ENCODE measurements at places on chromosomes 12 and 14.
A peak's percentile ranks its signal among the peaks of the same experiment; 100 is the strongest.

GRCh38 chr14:54643696-54644176 is 76.8 kb downstream of the SAMD4A start:
- DNase-seq, result no peak

- no peak for DNase-seq
These were observed 27.9 kb downstream of the HNRNPC start for GRCh38 chr14:21241218-21241819.

GRCh38 chr12:18296909-18297280 is 35.6 kb downstream of the PIK3C2G start:
- DNase-seq, result no peak

GRCh38 chr12:120259418-120260202 is 5.9 kb downstream of the PXN start:
- no peak for DNase-seq

DNA sequence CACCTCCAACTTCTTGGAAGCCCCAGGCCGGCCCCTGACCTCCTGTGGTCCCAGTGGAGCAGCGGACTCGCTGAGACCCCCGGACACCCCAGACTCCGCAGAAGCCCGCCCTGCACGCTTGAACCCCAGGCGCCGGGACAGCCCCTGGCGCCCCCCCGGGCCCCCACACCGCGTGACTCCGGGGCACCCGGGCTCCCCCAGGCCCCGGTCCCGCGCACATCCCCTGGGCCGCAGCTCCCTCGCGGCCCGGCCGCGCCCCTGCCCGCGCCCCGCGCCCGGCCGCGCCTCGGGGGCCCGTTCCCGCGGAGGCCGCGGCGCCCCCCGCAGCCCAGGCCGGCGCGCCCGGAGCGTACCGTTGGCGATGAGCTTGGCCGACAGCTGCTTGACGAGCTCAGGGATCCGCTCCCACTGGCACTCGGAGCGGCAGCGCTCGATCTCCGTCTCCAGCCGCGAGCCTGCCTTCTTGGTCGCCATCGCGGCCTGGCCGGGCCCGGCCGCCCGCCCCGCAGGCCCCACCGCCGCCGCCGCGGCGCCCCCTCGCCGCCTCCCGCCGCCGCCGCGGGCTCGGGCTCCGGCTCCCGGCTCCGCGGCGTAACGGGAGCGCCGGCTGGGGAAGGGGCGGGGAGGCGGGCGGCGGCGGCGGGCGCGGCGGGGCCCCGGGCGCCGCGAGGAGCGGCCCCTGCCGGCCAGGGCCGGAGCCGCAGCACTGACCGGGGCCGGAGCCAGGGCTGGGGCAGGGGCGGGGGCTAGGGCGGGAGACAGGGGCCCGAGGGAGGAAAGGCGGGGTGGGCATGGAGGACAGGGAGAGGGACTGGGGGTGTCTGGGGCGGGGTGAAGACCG is at the start of gene TTC7B:
Gene TTC7B (minus strand): TSS at position 609 of the 841 bp plus-strand sequence. CDS start 135 bp downstream, at position 474.
- no peak for DNase-seq

- no peak for DNase-seq
These were observed 110.4 kb downstream of the TMTC1 start for GRCh38 chr12:29673346-29673745.

GRCh38 chr12:46891306-46891705 is 65.5 kb upstream of the SLC38A4 start:
- no peak for DNase-seq

DNA sequence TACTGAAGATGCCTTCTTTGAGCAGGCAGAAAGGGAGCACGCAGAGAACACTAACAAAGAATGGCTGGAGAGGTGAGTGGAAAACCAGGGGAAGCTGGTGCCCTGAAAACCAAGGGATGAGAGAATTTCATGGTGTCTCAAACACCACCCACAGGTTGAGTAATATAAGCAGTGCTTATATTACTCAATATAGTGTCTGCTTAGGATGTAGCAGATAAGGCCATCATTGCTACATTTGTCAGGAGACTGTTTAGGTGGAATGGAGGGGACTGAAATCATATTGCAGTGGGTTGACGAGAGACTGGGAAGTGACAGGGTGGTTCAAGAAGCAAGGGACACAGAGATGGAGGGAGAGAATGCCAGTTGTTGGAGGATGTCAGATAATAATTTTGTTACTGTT is 20.6 kb downstream of the PKP2 start:
- no peak for DNase-seq

- no peak for DNase-seq
These were observed 51.3 kb downstream of the IFNG-AS1 start for GRCh38 chr12:68040450-68041075.

GRCh38 chr14:63672417-63673180 is 30.9 kb upstream of the WDR89 start:
- DNase-seq, result no peak

GRCh38 chr14:60865378-60866127 is 115.3 kb downstream of the TRMT5 start:
- no peak for DNase-seq

GRCh38 chr12:2389079-2389790 is 336.4 kb downstream of the CACNA1C start:
- DNase-seq, result no peak

- no peak for DNase-seq
These were observed 9.3 kb upstream of the DENND5B start for GRCh38 chr12:31600252-31600651.

- no peak for DNase-seq
These were observed 31.2 kb upstream of the KLC1 start for GRCh38 chr14:103597623-103598377.

DNA sequence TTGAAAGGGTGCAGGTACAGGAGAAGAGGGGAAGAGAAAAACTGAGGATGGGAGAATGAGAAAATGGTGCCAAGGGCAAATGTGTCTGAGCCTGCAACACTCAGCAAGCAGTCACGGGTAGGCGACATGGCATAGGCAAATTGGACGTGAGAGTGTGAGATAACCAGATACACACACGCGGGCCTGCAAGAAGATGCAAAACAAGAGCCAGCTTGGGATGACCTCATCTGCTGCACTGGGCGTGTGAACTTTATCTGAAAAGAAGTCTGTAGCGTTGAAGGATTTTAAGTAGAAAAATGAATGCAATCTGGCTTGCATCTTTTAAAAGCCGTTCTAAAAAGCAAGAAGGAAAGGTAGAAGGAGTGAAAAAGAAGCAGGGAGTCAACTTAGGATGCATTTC is 160.4 kb downstream of the NTF3 start:
- DNase-seq, result no peak

- no peak for DNase-seq
These were observed 613.9 kb downstream of the SOX5 start for GRCh38 chr12:23335593-23335992.

DNA sequence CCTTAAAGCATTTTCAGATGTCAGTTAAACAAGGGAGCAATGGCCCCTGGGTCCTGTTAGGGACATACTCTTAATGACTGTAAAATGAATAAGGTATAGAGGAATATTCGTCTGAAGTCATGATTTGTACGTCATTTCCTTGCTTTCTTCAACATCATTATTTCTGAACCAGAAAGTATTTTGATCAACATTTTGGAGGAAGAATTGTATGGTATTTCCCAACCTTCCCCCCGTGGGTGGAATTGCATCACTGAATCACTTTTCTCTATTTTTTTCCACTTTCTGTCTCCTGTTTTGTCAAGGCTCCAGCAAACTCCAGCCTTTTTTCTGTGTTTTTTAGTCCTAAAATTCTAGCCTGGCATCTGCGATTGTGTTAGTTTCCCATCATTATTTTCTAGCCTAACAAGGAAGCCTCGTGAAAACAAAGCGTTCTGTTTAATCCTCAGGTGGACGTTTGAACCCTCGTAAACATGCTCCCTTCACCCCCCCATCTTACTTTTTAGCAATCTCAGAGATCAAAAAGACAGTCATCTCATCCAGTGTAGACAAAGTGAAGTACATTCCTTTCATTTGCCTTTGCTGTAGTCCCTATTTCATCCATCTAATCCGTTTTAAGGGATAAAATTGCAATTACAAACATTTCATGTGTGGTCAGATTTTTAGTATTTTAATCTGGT is 62.3 kb downstream of the ETV6 start:
- DNase-seq, result no peak

DNA sequence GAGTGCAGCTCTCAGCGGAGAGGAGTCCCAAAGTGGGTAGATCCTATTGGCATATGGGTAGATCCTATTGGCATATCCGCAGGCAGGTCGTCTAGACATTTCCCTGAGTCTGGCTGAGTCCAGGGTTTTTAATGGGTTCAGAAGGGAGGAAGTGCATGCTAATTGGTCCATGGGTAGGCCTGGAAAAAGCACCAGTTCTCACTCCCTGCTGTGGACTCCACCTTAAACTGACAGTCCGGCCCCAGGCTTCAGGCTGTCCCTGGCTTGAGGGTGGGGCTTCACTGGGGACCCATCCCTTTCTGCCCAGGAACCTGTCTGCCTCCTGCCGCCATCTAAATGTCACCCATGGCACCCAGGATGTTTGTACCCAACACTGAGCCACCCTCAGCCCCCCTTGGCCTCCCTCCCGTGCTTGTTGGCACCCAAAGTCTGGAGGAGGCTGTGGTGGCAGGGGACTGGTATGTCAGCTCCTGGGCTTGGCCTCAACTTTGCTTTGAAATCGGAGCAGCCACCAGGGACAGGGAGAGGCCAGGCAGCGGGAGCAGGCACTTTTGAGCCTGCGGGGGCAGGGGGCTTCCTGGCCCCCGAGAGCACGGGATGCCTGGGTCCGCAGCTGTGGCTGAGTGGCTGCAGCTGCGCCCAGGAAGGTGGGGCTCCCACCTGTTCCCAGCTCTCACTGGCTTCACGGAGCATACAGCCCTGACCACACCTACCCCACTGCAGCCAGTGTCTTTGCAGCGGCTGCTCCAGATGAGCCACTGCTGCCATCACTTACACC is 29.6 kb upstream of the YAF2 start:
- no peak for DNase-seq

DNA sequence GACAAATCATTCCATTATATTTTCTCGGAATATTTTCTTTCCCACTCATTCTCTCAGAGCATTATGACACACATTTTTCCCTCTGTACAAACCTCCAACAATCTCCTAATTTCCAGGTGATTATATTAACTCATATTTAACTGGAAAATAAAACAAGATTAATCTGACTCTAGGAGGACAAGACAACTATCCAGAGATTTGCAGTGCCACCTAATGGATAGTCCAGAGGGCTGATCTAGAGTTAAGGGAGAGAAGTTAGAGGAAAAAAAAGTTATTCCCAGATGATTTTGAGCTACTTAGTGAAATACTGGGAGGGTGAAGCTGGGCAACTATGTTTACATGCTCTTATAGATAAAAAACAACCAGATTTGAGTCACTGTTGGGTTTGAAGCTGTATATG is 161.7 kb downstream of the ALX1 start:
- DNase-seq, result no peak

DNA sequence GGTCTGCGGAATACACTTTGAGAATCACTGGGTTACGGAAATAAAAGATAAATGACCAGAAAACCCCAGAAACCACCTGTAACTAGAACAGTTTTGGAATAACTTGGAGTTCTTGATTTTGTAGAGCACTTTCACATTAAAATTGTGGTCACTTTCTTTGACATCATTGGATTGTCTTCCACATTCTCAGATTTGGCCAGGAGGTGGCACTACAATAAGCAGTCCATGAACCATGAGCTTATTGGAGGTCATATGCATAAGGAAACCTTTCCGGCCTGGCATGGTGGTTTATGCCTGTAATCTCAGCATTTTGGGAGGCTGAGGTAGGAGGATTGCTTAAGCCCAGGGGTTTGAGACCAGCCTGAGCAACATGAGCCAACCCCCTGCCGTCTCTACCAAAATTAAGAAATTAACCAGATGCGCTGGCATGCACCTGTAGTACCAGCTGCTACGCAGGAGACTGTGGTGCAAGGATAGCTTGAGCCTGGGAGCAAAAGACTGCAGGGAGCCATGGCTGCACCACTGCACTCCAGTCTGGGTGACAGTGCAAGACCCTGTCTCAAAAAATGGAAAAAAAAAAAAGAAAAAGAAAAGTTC is 107.7 kb upstream of the CAND1 start:
- DNase-seq, result no peak

- no peak for DNase-seq
These were observed 61.8 kb downstream of the GLT1D1 start for GRCh38 chr12:128914908-128915563.

DNA sequence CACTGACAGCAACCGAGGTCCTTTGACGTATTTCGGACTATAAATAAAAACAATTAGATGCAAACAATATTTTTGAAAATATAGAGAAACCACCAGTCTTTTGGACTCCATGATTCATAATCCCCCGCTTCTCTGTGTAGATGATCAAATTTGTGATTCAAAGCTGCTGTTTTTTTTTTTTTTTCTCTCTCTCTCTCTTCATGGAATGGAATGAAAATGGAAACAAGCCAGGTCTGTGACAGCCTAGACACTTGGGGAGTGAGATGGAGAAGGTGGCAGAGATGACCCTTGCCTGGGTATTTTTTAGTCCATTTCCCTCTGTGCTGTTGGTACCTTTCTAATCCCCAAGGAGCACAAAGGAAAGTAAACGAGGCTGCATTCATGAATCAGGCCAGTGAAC is 248.5 kb downstream of the GLT1D1 start:
- no peak for DNase-seq

- DNase-seq, result peak; percentile 95
These were observed 7.7 kb downstream of the ENDOU start for GRCh38 chr12:47717443-47718193.

- no peak for DNase-seq
These were observed 287.2 kb upstream of the ATP2B1 start for GRCh38 chr12:89995870-89996269.

- peak; percentile 4 for DNase-seq
These were observed 15.8 kb upstream of the TMEM30B start for GRCh38 chr14:61296719-61297502.

DNA sequence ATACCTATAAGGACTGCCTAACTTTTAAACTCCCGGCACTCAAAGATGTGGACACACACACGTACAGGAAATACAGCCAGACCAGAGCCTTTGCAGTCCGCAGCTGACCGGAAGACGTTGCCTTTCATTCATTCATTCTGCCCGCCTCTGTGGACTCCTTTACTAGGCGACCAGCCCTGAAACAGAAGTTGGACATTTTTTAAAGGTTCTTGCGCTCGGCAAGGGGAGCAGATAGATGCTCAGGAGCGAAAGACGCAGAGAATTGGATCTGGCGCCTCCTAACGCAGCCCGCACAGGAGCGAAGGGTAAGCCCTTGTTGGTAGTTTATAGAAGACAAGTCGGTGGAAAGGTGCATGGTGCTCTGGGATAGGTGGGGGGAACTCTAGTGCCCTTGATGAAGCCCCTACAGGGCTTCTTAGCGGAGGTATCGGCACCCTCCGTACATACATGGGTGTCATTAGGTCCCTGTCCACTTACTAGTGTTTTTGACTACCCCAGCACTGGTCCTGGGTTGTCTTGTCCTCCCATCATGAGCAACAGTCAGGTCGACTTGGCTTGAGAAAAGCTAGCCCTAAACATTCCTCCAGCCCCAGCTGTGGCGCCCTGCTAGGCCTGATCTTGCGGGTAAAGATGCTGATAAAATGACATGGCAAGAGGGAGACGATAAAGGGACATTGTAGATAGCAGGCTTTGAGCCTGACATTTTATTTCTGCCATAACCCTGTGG is at the start of gene KDM2B:
Gene KDM2B (minus strand): TSS at position 65 of the 727 bp plus-strand sequence. CDS start 112 bp downstream, outside the sequence.
- DNase-seq, result no peak

Data from esophagus muscularis mucosa (tissue), 4 donors.